ENCODE measurements at places on chromosomes 2 and 18. TPM values are rescaled to one million over a fixed set of nuclear protein-coding genes. Genes with fewer than 3 reads are reported as not detected.

PTPRN gene
- 1.1 TPM for total RNA-seq

C2orf80 gene
- total RNA-seq = not detected

- DNase-seq = no peak
These were observed 44.7 kb upstream of the KIDINS220 start for GRCh38 chr2:8882094-8882493.

TUBA3E gene
- not detected for total RNA-seq

- DNase-seq = no peak
These were observed 280.9 kb downstream of the RPRM start for GRCh38 chr2:153197402-153198386.

LIMS3 gene
- 5.7 TPM for total RNA-seq

DNA sequence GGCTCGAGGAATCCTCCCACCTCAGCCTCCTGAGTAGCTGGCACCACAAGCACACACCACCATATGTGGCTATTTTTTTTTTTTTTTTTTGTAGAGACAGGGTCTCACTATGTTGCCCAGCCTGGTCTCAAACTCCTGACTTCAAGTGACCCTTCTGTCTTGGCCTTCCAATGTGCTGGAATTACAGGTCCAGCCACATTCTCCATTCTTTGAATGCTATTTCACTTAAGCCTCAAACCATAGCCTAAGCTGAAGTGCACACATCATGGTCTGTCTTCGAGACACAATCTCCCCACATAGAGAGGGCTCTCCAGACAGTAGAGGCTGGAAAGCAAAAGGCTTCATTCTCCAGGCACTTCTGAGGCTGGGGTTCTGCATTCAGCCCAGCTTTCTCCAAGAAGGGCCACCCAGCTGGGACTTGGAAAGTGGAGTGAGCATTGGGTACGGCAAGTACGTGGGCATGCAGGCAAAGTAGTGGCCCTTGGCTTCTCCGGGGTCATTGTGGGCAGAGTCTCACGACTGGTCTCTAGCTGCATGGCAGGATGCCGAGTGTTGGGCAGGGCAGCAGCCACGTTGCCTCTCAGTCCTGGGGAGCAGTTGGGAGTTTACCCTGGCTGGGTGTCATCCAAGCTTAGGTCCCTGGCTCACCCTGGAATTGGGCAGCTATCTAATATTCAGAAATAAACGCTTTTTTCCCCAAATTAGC, 78.2 kb upstream of the SMAD7 start:
- peak; percentile 39 for DNase-seq

GKN1 gene
- not detected for total RNA-seq

DNA sequence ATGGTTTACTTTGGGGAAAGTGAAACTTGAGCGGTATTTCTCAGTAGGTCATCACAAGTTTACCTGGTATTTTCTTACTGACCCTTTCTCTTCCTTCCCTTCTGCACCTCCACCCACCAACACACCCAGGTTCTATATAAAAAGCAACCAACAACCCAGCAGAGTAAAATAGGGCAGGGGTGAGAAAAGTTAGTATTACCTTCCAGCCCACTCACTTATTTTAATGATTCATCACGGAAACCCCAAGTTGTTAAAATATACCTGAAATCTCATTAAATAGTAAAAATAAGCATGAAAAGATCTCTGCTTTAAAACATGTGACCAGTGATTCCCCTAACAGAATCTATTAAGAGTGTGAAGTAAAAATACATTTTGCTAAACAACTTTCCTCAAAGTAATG, 306.1 kb downstream of the ZEB2 start:
- no peak for DNase-seq

DNA sequence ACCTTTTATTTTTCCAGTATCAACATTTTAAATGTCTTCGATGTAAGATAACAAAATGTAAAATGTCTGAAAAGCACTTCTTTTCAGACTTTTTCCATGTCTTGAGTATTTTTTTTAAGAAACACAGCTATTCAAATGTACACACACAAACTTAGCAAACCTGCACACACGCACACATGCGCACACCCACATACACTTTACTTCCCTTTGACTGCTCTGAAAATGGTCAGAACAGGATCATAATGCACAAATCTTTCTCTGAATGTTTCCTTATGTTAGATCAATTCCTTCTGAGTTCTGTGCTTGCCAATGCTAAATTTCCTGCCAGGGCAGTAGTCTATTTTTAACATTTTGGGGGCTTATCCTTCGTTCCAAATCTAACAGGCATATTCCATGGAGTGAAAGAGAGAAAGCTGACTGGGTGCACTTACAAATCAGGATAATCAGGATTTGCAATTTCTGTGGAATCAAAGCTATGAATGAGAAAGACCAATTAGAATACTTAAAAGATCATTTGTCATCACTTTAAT, 136.3 kb downstream of the ZEB2 start:
- DNase-seq = no peak

DNA sequence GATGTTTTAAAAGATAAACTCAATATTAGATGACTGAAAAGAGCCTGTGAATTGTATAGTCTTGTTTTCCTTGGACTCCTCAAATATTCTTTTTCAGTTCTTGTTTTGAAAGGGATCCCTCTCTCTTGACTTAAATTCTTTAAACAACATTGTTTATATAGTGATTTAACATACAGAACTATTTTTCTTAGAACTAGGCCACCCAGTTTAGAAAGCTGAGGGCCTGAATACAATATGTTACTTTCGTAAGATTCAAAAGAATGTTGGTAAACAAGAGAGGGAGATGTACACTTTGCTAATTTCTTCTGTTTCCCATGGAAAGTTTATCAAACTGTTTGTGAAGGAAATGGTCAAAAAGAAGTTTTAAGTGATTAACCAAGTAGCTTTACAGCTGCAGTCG, 5.5 kb upstream of the TSPYL6 start:
- DNase-seq = no peak

SMCHD1 gene
- 23.0 TPM for total RNA-seq

- no peak for DNase-seq
These were observed 87.0 kb upstream of the SPATS2L start for GRCh38 chr2:200219309-200220113.

- DNase-seq = no peak
These were observed 17.5 kb downstream of the POLR1A start for GRCh38 chr2:86087936-86088850.

MOGAT1 gene
- total RNA-seq = not detected

GRCh38 chr18:58212274-58212673, 168.2 kb downstream of the NEDD4L start:
- no peak for DNase-seq

DNA sequence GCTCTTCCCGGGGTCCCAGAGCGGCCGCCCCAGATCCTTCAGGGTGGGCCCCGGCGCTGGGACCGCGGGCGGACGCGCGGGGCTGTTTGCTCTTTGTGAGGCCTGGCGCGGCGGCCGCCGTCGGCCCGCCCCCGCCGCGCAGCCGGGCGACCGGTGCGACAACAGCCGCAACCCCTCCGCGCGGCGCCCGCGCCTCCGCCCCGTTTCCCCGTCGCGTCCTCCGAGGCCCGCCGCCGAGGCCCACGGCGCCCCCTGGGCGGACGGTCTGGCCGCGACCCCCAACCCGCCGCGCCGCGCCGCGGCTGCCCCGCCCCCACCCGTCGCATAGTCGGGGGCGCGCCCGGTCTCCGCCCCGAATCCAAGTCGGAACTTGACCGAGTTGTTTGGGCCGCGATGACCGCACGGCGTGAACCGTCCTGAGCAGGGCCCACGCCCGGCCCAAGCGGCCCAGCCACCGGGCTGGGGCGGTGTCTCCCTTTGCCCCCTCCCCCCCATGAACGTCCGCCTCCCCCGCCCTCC, 448 bp downstream of the YPEL5 start:
- DNase-seq = no peak

GKN2 gene
- not detected for total RNA-seq

- no peak for DNase-seq
These were observed 63.0 kb upstream of the SNTG2 start for GRCh38 chr2:887639-888038.

DNA sequence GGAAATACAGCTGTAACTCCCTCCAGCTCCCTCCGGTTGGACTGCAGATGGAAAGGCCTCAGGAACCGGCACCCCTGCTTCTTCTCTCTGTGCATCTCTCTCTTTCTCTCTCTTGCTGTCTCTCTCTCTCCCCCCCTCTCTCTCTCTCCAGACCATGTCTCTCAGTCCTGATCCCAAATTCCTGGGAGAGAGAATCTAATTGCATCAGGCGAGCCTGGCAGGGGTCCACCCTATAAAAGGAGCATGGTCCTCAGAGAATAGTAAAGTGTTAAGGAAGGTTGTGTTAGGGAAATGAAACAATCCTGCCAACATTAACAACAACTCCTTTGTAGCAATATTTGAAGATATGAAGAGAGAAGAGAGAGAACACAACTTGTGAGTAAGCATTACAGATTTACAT, 36.7 kb downstream of the VIT start:
- no peak for DNase-seq

CAPN14 gene
- total RNA-seq = not detected

IL1F10 gene
- total RNA-seq = not detected

DNA sequence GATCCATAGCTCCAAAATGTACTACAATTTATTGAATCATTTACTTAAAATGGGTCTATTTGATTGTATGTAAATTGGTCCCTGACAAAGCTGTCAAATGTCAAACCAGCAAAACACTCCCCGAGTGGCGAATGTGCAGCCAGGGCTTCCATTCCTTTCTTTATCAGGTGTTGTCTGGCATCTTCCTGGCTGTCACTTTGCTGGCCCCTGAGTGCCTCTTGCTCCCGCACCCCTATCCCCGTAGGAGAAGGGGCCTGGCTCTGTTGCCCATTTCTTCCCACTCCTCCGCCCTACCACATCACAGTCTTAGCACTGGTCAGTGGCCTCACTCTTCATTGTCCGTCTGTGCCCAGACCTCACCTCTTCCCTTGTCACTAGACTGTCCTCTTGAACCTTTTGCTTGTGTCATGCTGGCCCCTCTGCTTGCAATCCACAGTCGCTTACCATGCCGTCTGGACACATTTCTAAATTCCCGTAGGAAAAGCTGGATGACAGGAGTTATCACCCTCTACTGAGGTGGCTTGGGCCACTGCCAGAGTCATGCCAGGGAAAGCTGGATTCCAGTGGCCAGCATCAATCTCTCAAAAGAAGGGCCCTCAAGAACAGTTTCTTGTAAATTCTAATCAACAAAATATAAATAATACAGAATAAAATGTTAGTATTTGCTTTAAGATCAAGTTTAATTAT, 15.4 kb downstream of the UBE2F start:
- no peak for DNase-seq

GRCh38 chr2:69601179-69601612, 42.3 kb downstream of the AAK1 start:
- no peak for DNase-seq

DNA sequence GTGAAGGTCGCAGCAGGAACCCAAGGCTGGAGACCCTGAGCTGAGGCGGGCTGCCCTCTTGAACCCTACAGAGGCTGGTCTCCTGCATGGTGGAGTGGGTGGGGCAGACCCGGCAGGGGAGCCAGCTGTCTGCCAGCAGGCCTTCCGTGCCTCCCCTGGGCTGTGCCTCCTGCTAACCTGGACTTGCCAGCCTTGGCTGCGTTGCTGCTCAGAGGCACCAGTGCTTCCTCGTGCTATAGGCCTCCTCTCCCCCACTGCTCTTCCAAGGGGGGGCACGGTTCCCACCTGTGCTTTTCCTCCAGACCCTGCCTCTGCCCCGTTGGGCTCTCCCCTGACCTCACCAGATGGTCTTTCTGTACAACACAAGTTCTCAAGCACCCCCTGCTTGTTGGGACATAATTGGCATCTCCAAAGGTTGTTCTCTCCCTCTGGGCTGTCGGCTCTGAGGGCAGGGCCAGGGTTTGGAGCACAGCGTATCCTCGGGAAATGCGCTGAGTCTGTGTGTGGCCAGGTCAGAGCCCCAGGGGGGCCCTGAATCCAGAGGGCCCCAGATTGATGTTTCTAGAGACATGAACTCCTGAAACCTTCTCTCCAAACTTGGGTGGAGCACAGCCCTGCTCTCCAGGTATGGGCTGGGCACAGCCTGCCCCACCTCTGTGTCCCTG, 6.7 kb downstream of the ARHGEF4 start:
- DNase-seq = no peak

DNA sequence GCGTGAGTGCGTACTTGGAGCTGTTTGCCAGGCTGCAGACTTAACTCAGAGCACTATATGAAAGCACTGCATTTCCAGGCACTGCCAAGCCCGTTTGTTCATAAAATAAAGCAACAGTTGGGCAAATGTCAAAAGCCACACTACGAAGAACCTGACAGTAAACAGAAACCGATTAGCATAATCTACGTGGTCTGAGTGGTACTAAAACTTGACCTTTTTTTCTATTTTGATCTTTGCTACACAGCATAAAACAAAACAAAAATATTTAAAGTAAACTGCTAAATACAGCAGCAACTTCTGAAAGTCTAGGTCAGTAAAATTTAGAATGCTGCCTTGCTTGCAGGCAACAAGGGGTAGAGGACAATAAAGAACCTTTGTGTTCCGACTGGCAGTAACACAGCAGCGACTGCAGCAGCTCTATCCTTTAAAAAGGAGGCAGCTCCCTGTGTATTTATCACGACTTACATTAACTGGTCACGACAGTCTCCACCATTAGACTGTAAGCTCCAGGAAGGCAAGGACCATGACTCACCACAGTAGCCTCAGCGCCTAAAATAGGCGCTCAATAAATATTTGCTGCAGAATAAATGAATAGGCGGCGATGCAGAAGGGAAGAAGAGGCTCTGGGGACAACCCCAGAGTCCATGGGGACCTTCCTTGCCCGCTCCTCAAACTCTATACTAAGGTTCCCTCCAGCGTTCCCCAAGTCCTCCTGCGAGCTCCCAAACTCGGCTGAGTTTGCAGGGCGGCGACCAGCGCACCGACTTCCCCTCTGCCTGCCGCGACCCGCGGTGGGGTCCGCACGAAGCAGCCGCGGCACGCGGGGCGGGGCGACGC, 902 bp downstream of the SS18 start:
- no peak for DNase-seq

DNA sequence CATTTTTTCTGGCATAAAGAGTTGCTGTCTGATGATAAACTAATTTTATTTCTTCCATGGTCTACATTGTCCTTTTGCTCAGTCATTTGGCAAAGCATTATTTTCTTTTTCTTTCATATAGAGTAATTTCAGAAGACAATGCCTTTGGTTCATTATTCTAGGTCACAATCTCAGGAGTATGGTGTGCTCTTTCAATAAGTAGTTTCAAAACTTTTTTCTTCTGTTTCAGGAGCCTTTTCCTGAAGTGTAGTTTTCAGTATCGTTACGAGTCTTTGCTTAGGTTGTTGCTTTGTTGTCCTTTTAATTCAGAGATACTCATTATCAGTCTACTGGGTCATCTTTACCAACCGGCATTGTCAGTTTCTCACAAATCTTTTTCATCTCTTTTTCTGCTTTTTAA, 100.4 kb upstream of the GPC1 start:
- no peak for DNase-seq

DNA sequence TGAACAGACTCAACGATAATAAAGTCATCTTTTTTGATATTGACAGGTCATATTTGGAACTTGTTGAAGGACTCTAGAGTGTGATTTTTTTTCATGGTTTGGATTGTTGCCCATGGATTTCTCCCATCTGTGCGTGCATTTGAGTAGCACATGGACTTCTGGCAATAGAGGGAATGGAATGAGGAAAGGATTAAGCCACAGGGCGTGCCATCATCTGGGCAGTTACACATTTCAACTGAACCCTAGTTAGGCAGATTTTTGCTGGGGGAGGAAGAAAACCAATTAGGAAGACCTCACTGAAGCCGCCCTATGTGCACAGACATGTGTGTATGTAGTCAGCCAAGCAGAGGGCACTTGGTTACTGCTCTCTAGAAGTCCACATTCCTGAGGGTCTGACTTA, 72.6 kb downstream of the TPGS2 start:
- no peak for DNase-seq

Measured in psoas muscle (tissue), 8 donors.